ENCODE measurements at places on chromosomes 13 and 19.

GRCh38 chr13:51323824-51324511 lies 15.5 kb upstream of the SERPINE3 start:
- no peak for DNase-seq

DNA sequence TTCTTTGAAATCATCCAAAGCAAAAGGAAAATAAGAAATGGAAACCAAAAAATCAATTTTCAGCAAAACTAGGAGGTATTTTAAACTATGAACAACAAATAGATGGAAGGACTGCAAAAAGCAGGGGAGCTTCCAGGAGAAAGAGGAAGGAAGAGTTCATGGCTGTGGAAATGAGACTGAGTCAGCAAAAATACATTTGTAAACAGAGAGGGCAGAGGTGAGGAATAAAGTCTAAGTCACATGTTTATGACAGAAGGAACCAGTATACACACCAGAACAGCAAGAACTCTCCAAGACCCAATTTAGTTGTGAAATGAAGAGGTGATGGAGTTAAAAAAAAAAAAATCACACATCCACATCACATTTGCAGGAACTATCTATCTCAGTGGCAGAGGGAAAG lies 69.6 kb downstream of the RNASEH2B start:
- DNase-seq, result no peak

DNA sequence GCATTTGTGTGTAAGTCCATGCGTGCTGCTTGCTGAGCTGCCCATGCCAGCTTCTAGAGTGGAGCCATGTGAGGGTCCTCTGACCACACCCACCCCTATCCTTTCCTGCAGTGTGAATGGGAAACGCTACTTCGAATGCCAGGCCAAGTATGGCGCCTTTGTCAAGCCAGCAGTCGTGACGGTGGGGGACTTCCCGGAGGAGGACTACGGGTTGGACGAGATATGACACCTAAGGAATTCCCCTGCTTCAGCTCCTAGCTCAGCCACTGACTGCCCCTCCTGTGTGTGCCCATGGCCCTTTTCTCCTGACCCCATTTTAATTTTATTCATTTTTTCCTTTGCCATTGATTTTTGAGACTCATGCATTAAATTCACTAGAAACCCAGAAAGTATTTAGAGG lies 10.3 kb downstream of the TBCB start:
- DNase-seq, result no peak

DNA sequence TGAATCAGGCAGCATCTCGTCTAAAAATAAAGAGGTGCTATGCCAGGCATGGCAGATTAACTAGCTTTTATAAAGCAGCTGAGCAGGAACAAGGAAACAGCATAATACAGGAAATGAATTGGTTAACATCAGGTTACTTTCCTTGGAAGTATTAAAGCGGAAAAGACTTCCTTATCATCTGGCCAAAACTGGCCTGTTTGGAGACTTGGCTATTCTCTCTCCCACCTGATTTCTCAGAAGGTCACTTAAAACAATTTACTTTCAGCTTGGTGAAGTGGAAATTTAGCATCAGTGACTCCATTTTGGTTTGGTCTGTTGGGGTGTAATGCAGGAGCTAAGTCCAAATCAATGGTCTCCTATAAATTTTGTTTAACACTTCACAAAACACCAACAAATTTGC lies 191.6 kb downstream of the NUFIP1 start:
- DNase-seq, result no peak

DNA sequence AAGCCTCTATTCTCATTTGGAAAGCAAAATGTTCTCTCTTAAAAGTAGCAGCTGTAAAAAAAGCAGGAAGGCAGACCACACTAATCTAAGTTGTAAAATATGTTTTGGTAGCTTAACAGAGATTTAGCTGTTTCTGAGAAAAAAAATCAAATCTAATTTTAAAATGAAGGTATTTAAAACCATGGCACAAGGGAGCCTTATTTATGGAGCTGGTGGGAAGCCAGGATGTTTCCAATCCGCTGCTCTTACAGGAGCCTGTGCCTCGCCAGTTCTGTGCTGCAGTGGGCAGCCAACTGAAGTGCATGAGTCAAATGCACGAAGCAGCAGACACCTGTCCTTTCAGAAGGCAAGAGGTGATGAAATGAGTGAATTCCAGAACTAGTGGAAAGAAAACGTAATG lies 28.2 kb downstream of the GPC6 start:
- DNase-seq, result no peak

GRCh38 chr19:2271234-2272103 lies 10.5 kb downstream of the PEAK3 start:
- DNase-seq, result no peak

DNA sequence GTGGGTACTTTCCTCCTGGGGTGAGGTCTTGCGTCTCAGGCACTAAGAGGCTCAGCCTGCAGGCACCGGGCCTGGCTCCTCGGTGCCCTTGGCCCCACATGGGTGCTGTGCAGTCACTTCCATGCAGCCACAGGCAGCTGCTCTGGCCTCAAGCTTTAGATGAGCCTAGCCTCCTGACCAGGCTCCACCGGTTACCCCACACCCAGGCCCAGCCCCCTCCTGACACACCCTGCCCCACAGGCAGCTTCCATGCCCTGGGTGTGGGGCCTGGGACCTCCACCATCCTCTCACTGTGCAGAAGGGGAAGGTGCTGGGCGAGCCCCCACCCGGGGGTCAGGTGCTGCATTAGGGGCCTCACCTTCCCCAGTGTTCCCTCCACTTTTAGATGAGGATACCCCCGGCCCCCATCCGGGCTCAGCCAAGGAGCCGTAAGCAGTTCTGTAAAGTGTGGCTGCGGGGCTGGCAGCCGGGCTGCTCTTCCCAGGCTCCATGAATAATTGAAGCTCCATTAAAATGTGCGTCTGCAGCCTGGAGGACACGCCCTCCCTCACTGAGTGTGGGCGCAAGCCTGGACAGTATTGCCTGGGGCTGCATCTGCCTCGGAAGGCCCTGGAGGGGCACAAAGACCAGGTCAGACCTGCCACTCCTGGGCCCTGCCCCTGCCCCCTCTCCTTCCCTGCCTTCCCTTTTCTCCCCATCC lies 72.5 kb upstream of the KCTD15 start:
- no peak for DNase-seq
